Jurkat, Clone E6-1 (cell line): ENCODE measurements at places on chromosomes 4 and X.

DNA sequence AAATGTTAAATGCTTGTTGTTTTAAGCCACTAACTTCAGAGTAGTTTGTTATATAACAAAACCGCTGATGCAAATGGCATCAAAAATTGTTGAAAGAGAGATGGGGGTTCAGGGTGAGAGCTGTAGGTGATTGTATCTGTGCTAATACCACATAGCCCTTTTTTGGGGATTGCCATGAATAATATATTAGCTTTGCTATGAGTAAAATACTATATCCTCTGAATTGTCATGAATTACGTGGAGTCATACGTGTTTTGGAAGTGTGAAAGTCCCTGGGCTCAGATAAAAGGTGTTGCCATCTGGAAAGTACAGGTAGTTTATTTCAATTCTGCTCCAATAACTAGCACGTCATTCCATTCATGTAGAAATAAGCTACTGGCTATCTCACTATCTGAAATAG is 30.6 kb downstream of the DYNLT3 start:
- DNase-seq: no peak

- DNase-seq: no peak
Observed at GRCh38 chrX:9853307-9853706, 67.1 kb downstream of the SHROOM2 start.

DNA sequence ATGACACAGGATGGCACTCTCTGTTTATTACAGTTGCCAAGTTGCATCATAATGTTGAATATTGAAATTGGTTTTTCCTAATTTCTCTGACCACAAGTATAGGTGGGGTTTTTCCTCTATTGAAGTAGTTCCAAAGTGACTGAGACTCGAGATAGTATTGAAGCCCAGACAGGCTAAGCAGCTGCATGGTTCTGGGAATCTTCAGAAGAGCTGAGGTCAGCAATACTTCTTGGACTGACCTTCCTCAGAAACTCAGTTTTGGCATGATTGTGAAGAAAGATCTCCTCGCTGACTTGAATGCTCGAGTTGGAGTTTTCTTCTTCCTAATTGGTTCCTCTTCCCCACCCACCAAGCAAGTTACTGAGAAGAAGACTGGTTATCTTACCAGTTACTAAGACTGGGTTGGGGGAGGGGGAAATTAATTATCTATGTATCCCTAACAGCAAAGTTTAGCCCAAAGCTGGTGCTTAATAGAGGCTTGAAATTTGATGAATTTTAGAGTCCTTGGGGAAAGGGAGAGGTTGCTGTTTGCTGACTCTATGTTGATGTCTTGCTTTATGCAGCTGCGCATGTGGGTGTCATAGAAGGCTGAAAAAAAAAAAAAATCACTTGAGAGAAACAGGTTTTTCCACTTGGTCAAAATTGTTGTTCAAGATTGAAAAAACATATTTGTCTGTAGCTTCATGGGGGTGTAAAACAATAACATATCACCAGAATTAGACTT is 91.1 kb downstream of the P2RY10 start:
- no peak for DNase-seq

DNA sequence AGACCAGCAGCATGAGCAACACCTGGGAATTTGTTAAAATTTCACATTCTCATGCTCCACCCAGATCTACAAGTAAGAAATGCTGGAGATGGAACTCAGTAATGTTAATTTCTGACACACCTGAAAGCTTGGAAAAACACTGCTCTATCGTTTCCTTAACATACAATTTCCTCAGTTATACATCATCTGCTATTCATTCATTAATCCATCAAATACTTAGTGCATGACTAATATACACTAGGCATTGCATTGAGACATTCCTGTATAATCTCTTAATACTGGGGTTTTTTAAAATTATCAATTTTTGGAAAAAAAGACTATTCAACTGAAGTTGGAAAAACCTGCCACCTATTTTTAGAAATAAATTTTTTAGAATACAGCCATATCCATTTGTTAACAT is 106.1 kb downstream of the CHM start:
- no peak for DNase-seq

GRCh38 chr4:173169178-173169427 is 492 bp downstream of the GALNT7 start:
- DNase-seq: no peak

GRCh38 chr4:110454441-110454840 is 21.5 kb upstream of the ENPEP start:
- no peak for DNase-seq

DNA sequence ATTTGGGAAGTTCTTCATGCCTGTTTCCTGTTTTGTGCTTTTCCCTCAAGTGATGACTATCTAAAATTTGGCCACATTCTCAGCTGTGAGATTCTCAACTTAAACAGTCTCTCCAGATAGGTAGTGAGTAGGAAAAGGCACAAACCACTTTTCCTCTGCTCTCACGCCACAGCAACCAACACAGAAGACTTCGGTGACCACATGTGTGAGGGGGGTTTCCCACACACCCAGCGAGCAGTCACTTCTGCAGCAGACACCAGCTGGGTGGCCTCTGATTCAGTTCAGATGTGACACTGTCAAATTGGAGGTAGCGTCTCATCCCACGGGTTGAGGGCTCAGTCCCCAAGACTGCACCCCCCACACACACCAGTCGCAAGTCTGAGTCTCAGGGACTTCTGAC is 25.1 kb upstream of the CLDN34 start:
- peak; percentile 79 for DNase-seq

GRCh38 chr4:75249739-75250138 is 264.5 kb downstream of the RCHY1 start:
- DNase-seq: no peak

DNA sequence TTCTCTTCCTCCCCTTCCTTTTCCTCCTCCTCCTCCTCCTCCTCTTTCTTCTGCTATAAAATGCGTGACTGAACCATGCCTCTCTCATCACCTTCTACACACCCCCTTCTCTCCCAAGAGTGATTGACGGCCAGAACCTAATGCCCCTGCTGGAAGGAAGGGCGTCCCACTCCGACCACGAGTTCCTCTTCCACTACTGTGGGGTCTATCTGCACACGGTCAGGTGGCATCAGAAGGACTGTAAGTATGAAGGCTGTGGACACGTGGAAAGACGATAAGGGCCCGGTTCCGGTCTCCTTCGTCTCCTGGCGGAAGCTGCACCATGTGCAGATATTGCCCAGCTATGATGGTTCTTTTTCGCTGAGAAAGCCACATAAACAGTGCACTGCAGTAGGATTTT is 12.1 kb upstream of the ARSF start:
- no peak for DNase-seq

DNA sequence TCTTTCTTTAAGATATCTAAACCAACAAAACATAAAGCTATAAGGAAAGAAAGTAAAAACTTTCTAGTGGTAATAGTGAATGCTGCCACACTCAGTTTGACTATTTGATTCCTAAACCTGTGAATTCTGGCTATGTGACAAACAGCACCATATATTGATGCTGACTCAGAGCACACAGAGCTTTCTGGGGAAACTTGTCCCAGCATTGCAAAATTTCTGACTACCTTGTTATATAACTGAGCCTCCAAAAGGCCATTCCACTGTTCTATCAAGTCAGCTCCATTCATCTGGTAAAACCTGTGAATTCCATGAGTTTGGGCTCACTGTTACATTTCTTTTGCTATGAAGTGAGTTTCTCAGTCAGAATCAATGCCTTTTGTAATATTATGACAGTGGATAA is 1229.7 kb downstream of the PCDH18 start:
- DNase-seq: no peak

GRCh38 chr4:65893957-65894755 is 223.9 kb upstream of the EPHA5 start:
- no peak for DNase-seq

DNA sequence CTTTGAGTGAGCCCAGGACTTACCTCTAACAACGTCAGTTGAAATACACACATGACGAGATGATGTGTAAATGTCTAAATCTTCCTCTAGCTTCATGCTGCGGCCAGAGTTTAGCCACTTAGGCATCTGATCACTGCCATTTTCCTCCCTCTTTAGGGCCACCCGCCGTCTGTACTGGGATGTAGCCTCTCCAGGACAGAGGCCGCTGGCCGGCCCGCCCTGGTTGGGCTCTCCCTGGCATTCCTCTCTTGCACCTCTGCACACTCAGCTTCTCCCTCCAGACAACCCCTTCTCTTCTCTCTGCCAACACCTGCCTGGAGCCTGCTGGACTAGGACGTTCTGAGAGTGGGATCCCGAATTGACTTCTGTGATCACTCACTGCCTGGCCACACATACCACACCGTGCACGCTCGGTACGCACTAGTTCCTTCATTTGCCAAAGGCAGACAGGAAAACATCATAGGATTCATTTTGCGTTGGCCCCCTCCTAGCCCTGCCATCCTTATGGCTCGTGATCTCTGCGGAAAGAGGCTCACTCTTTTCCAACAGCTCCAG is 33.6 kb downstream of the RNF212 start:
- no peak for DNase-seq

- no peak for DNase-seq
Observed at GRCh38 chr4:26826721-26827120, 33.9 kb upstream of the STIM2 start.

DNA sequence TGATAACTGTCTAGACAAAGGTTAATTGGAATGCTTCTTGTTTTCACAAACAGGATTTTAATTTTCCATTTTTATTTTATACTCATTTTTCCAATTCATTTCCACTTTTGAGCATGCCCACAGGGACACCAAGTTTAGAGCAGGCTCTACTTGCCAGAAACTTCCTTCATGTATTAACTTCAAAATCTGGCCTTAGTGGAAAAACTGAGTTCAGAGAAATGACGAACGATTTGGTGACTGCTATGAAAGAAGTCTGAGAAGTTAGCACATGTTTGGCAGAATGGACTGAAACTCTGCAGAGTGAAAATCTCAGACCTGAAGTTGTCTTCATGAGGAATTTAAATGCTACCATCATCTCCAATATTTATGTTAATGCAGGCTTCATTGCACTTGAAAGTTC is 214.1 kb downstream of the THOC2 start:
- DNase-seq: no peak

- DNase-seq: no peak
Observed at GRCh38 chr4:28921886-28922285, 1798.3 kb upstream of the PCDH7 start.

- no peak for DNase-seq
Observed at GRCh38 chrX:23662187-23662586, 5.1 kb upstream of the PRDX4 start.

GRCh38 chr4:1058198-1058996 is 47.0 kb downstream of the FGFRL1 start:
- DNase-seq: no peak

DNA sequence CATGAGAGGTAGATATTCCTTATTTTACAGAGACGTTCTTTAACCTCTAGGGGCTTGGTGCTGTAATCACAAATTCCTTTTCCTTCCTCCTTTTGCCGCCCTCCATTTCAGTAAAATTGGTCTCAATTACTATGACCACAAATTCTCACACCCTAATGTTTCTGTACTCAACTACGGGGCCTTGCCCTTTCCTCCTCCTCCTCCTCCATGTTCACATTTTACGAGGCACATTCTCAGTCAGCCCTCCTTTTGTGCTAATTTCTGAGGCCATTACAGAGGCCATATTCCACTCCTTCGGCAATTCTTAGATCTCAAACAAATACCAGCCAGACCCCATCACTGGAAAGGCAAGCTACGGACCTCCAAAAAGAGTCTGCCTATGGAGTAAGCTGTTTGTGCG is 92.1 kb downstream of the SH3KBP1 start:
- no peak for DNase-seq

- no peak for DNase-seq
Observed at GRCh38 chrX:48890934-48891401, 6.6 kb downstream of the TIMM17B start.

DNA sequence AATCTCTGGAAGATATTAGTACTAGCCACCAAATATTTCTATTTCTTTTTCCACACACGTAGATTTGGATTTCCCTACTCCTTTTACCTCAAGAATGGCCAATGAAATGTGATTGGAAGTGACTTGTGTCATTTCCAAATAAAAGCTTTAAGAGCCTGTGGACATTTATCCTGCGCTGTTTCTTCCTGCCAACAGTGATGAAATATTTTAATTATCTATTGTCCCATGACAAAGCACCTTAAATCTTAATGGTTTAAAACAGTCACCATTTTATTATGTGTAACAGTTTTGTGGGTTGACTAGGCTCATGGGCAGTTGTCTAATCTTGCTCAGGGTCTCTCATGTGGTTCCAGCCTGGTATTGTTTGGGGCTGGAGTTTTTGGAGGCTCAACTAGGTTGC is 3.5 kb upstream of the PGRMC2 start:
- no peak for DNase-seq

GRCh38 chrX:39726771-39727170 is 371.0 kb downstream of the BCOR start:
- no peak for DNase-seq

DNA sequence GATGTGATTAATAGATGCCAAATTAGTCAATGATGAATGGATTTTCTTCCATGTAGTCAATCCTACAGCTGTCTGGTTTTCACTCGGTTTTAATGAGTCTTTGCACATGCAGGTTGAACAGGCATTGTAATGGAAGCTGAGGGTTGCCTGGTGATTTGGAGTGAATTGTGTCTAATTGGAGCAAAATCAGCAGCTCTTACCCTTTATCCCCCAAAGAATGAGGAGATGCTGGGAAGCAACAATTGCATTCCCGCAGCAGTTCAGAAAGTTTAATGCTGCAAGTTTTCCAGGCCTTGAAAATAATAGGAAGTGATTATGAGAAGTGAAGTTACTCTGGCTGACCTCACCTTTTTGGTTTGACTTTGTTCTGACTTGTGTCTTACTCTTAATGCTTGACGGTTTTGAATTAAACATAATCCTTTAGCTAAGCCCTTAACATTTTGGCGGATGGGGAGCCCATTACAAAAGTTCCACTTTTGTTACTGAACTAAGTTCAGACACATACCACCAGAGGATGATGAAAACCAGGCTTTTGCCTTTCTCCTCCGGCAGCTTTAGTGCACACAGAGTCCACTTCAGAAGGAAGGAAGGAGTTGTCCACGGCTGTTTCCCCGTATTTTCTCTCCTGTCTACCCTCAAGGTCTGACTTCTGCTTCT is 78.8 kb upstream of the TBC1D9 start:
- no peak for DNase-seq

GRCh38 chrX:485368-485767 is 98.7 kb upstream of the PPP2R3B start:
- no peak for DNase-seq

GRCh38 chr4:24260133-24260715 is 324.1 kb downstream of the DHX15 start:
- no peak for DNase-seq

- DNase-seq: no peak
Observed at GRCh38 chr4:98505992-98506391, 152.4 kb downstream of the TSPAN5 start.

DNA sequence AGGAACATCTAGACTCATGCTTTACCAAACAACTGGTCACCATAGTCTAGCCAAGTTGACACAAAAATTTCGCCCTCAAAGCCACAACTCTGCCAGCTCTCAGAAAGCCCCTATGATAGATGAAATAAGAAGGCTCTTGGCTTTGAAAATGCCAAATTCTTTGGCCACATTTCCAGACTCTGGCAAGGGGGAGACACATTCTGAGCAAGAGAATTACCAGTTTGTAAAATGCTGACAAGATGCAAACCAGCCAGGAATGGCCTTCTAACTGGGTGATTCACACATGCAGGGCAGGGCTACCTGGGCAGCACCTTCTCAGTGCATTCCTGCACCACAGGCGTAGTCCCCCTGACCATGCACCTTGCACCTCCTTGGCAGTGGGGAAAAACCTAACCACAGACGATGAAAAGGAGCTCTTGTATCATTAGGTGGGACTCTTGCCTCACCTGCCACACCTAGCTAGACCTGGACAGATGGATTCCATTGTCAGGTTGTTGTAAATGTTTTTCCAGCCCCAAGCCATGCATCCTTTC is 77.4 kb upstream of the CPEB2 start:
- no peak for DNase-seq

- no peak for DNase-seq
Observed at GRCh38 chr4:5940470-5941203, 47.8 kb upstream of the CRMP1 start.

GRCh38 chrX:434946-435345 is 48.2 kb upstream of the PPP2R3B start:
- no peak for DNase-seq
